ENCODE measurements at places on chromosomes 6 and 20.

DNA sequence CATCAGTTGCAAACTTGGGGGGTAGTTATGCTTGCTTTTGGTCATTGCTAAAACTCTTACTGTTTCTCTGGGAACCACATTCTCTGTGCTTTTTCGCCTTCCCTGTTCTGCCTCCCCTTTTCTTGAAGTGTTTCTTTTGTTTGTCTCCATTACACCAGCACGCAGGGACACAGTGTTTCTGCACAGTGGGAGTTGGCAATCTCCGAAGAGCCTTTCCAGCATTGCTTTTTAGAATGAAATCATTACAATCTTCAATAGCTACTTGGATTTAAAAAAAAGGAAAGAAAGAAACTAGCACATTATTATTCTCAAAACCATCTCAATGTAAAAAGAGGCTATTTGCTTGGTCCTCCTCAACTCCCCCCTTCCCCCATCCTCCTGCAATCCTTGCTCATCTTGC, 536.7 kb upstream of the MMS22L start:
- no peak for DNase-seq

DNA sequence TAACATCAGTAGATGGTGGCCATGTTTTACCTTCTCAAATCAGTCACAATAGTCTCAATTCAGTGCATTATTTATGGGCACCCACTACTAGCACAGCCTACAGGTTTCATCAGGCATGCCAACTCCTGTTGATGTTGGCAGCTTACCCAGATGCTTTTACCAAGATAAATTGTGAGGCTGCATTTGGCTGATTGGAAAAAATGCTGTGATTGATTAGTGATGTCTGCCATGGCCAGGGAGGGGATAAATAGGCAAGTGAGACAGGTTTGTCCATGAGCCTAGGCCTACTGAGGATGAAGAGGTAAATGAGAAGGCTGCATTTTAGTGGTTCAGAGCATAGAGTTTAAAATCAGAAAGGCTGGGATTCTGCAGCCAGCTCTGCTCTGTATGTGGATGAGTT, 227.1 kb downstream of the NFATC2 start:
- no peak for DNase-seq

- DNase-seq = no peak
Observed at GRCh38 chr20:14523090-14523489, 185.7 kb upstream of the FLRT3 start.

DNA sequence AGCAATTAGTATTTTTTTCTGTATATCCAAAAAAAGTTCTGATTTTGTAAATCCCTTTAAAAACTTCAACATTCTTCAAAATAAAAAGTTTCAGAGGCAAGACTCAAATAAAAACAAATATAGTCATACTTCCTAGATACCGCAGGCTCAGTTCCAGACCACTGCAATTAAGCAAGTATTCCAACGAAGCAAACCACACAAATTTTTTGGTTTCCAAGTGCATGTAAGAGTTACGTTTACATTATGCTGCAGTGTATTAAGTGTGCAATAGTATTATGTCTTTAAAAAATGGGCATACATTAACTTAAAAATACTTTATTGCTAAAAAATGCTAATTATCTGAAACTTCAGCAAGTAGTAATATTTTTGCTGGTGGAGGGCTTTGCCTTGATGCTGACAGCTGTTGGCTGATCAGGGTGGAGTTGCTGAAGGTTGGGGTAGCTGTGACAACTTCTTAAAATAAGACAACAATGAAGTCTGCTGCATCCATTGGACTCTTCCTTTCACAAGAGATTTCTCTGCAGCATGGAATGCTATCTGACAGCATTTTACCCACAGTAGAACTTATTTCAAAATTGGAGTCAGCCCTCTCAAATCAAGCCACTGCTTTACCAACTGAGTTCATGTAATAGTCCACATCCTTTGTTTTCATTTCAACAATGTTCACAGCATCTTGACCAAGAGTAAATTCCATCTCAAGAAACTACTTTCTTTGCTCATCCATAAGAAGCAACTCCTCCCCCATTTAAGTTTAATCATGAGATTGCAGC, 46.0 kb downstream of the PHIP start:
- DNase-seq = no peak

- DNase-seq = no peak
Observed at GRCh38 chr6:90263633-90264032, 33.0 kb downstream of the BACH2 start.

DNA sequence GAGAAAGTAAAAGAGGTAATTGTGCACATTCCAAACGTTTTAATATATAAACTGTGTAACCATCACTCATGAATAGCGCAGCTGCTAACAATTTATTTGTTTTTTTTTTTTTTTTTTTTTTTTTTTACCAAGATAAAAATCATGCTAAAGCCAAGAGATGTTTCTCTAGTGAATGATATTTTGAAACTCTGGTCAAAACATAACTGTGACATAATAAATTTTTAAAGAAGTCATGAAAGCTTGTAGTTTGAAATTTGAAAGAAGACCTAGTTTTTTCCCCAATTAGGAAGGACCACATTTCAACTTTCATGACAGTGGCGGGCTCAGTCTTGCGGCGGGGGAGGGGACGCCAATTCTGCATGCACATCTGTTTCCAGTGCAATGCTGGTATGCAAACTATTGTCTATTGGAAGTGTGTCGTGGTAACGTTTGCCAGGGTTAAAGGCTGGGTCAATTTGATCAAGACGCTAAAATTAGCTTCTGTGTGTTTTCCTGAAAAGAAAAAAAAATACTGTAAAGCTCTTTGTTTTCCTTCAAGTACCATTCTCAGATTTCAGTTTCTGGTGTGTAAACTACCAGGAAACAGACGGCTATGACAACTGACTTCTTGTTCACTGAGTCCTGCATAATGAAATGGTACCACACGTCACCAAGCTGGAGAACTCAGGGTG, 211.9 kb downstream of the FOXC1 start:
- DNase-seq = no peak

Data from activated CD4-positive, CD25-positive, alpha-beta regulatory T cell (primary cell).